ENCODE measurements at places on chromosomes 4 and X. TPM values are rescaled to one million over a fixed set of nuclear protein-coding genes. Genes with fewer than 3 reads are reported as not detected.

SPATA18 gene
- not detected for total RNA-seq

CXCL1 gene
- not detected for total RNA-seq

HTR2C gene
- total RNA-seq: 2.2 TPM

GRCh38 chrX:34578237-34578636 lies 78.8 kb downstream of the TMEM47 start:
- no peak for DNase-seq

DNA sequence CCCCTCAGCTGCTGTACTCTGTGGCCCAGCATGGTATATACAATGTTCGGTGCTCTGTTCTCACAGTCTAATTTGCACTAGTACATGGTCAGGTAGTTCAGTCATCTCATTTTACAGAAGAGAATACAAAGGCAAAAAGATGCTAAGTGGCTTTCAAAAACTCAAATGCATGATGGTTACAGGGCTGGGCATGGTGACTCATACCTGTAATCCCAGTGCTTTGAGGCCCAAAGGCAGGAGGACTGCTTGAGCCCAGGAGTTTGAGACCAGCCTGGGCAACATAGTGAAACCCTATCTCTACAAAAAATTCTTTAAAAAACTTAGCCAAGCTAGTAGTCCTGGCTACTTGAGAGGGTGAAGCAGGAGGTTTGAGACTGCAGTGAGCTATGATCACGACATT lies 210.5 kb upstream of the KIT start:
- no peak for DNase-seq

- peak; percentile 27 for DNase-seq
Observed at GRCh38 chr4:56048702-56049431, 100.1 kb downstream of the CEP135 start.

GRCh38 chr4:87179751-87180150 lies 40.7 kb downstream of the KLHL8 start:
- no peak for DNase-seq

DNA sequence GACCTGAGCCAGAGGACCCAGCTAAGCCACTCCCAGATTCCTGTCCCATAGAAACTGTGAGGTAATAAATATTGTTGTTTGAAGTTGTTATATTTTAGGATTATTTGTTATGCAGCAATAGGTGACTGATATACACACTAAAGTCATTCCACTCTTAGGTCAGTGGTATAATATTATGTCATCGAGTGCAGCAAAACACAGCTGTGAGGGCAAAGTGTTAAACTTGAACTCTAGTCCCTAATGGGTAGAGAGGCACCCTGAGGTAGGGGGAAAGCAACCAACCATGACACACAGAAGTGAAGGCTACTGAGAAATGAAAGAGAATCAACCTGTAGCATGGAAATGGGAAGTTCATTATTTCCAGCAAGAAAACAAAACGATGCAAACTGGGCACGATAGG lies 66.6 kb downstream of the ATXN3L start:
- DNase-seq: no peak

All from A172 (cell line).